A549 treated with dexamethasone at 1 μM for 4 hours (cell line): ENCODE measurements at places on chromosomes 6 and 20. TPM values are rescaled to one million over a fixed set of nuclear protein-coding genes. Genes with fewer than 3 reads are reported as not detected.

The ISM1 gene
- 0.16 to 0.24 TPM (median 0.18 TPM) in 5 replicates for total RNA-seq

The LAMA5 gene
- total RNA-seq: 196 to 490 TPM (median 420 TPM) in 5 replicates

The DNAH8 gene
- total RNA-seq: not detected in 5 replicates

The NTSR1 gene
- 0.03 to 0.14 TPM (median 0.07 TPM) in 5 replicates for total RNA-seq

The OR12D2 gene
- not detected in 5 replicates for total RNA-seq

The PRL gene
- total RNA-seq: not detected in 5 replicates

The RNF217 gene
- total RNA-seq: 4.2 to 7.1 TPM (median 6.8 TPM) in 5 replicates

The SLA2 gene
- total RNA-seq: 0.08 to 0.12 TPM (median 0.12 TPM) in 5 replicates

The CALHM4 gene
- not detected in 5 replicates for total RNA-seq

The PTPRK gene
- 13.5 to 16.9 TPM (median 14.9 TPM) in 5 replicates for total RNA-seq

The DLL1 gene
- total RNA-seq: 0.18 to 0.33 TPM (median 0.24 TPM) in 5 replicates

The GSTA1 gene
- 0.11 TPM in 1 of 5 replicates, not detected in the others for total RNA-seq

The IL17A gene
- total RNA-seq: not detected in 5 replicates

The BIRC7 gene
- 1.3 to 2.4 TPM (median 1.8 TPM) in 5 replicates for total RNA-seq

The CCHCR1 gene
- 7.1 to 8.3 TPM (median 7.5 TPM) in 5 replicates for total RNA-seq

The ABHD16B gene
- total RNA-seq: not detected in 5 replicates
